Activated CD4-positive, alpha-beta T cell treated with anti-CD3 and anti-CD28 coated beads for 24 hours (primary cell): ENCODE measurements at places on chromosomes 3 and 15.

GRCh38 chr3:141680620-141681389, 57.3 kb upstream of the RNF7 start:
- no peak for DNase-seq

- DNase-seq, result no peak
Measured at GRCh38 chr15:59150185-59150584, 45.2 kb downstream of the CCNB2 start.

GRCh38 chr3:64467255-64467944, 220.4 kb downstream of the ADAMTS9 start:
- no peak for DNase-seq

- no peak for DNase-seq
Measured at GRCh38 chr15:58276924-58277323, 138.7 kb downstream of the AQP9 start.

DNA sequence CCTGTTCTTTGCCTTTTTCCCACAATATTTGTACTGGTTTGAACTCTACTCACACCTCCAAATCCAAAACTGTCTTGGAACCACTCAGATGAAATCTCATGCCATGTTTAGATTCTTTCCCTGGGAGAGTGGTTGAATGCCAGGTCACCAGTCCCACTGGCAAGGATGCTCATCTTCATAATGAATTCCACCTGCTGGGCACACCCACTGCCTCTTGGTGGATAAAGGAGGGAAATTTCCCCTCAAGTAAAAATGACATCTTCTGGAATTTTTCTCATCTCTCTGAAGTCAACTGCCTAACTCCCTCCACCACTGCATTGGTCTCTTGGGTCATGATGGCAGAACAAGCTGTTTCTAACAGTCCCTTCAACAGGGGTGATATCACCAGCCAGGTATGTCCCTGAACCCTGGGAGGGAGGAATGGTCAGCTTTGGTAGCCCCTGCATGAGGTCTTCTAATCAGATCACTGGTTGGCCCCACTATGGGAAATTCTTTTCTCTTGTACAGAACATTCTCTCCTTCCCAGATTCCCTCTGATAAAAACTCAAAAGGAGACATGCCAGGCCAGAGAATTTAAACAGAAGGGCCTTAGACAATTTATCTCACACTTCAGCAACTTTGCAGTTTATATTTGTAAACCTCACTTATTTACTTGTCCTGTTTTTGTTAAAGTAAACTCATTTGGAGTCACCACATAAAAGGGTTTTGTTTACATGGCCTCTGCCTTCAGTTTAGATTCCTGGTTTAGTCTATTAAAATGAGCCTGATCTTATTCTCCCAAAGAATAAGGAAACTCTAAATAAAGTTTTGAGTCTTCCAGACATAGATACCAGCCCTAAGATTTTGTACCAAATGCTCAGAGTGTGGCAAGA, 143.4 kb downstream of the WNT5A start:
- no peak for DNase-seq

DNA sequence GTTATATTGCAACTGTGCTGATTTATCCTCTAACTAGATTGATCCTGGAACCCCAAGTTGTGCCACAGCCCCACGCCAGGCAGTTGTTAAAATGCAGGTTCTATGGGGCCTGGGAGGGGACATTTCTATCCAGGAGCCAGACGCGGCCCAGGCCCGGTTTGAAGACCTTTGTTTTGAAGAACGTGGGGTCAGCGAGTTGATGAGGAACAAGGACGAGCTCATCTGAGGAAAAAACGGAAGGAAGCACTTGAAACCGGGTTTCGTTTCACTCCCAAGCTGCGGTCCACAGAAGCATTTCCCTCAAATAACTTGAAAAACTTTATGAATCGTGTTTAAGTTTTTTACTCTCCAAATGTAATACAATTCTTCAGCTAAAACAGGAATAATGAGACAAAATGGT, 76.4 kb downstream of the CHSY1 start:
- DNase-seq, result no peak

GRCh38 chr15:73125219-73125618, 73.0 kb downstream of the NEO1 start:
- no peak for DNase-seq

- DNase-seq, result no peak
Measured at GRCh38 chr3:157414861-157415260, 21.8 kb upstream of the PTX3 start.

- DNase-seq, result no peak
Measured at GRCh38 chr3:70053293-70053692, 53.8 kb downstream of the SAMMSON start.

DNA sequence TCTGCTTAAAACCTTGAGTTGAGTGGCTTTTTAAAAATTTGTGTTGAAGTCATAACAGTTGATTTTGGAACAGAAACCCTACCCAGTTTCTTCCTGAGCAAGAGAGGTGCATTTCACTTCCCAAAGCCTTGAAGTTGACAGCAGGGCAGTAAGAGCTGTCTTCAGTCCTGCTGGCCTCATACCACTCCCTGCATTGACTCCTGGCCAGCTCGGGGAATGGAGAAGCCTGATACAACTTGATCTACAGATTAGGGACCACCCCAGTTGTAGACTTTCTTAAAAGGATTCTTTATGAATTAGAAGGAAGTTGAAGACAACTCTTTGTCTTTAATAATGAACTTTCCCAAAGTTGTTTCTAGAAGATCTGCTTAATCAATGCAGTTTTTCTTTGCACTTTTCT, 90.6 kb upstream of the FLNB start:
- no peak for DNase-seq

- DNase-seq, result no peak
Measured at GRCh38 chr3:64271631-64272030, 46.4 kb upstream of the PRICKLE2 start.

DNA sequence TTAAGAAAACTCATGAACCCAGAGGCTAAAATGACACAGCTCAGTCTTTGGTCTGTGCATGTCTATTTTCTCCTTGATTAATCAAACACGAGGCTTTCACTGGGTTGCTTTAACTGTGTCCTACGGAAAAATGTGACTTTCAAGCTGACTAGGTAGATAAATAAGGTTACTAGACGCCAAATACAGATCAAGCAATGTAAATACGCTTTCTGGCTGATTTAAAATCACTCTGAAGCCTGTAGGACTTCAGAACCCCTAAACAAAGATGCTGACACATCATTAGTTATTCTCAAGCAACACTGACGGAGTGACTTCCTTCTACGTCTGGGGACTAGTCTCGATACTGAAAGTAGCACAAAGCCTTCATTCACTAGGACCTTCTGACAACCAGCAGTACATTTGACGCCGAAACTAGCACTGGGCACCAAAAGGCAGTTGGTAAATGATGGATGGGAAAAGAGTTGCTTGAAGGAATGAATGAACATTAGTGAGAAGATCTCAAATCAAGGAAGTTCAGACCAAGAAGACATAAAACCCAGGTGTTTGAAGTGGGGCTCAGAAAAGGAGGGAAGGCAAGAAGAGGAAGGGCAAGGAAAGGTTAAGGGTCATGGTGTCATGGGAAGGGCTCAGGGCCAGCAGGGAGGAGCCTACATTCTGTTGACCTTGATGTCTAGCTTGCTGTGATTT, 67.1 kb upstream of the CDV3 start:
- no peak for DNase-seq

DNA sequence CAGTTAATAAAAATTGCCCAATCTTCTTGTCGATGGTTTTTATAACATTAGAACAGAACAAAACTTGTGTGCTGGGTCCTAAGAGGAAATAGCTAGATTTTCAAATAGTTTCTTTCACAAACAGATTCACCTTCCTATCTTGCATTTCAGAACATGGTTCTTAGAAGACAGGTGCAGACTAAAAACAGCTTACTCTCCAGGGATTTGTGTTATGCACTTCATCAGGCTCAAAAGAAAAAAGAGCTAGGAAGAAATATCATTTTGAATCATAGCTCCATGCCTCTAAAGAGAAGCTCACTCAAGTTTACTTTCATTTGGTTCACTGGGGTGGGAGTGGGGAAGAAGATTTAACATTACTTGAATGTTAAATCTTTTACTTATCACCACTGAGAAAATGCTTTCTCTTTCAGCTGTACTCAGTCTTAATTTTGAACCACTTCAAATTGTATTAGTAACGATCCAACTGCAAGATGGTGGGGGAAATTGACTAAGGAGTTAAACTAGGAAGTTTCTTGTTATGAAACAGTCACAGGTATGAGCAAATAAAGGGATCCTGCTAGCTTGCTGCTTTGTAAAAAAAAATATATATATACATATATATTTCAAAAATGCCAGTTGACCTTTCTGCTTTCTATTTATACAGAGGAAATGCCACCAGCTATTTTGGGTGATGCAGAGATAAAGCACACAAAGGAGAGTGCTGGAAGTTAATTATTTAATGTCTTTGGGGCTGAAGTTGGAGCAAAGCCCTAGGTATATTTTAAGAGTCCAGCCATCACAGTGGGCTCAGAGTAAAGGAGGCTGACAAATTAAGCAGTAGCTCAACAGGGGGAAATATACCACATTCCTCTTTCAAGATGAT, 28.3 kb upstream of the NUDT16 start:
- no peak for DNase-seq
